IPS-NIHi11 (cell line): ENCODE measurements at places on chromosomes 5 and 9.

- no peak for DNase-seq
Observed at GRCh38 chr5:73387601-73388305, 60.8 kb downstream of the FOXD1 start.

DNA sequence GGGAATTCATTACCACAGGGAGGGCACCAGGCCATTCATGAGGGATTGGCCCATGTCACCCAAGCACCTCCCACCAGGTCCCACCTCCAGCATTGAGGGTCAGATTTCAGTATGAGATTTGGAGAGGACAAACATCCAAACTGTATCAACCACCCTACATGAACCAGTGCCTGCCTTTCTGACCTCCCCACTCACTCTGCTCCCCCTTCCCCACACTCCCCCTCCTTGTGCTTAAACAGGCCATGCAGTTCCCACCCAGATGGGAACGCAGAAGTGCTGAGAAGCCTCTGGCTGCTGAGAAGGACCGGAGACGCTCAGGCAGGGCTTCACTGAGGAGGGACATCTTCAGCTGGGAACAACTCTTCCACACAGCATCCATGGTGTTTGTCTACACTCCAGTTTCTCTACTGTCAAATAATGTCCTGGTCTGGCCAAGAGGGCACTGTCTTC, 30.0 kb upstream of the ADAMTS2 start:
- no peak for DNase-seq

DNA sequence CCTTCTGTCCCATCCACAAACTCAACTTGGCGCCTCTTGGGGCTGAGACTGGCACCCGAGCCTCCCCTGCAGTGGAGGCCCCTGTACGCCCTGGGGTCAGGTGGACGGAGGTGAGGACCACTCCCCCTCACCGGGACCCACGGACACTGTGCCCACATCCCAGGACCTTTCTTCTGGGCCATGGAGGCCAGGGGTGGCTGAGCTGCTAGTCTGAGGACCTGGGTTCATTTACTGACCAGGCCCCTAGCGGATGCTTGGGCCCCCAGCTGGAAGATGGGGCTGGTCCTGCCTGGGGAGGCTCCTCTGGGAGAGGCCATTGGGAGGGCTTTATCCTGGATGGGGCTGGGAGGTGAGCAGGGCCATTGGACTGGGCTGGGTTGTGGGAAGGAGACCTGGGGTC, 16.9 kb upstream of the SLC6A19 start:
- DNase-seq = no peak

DNA sequence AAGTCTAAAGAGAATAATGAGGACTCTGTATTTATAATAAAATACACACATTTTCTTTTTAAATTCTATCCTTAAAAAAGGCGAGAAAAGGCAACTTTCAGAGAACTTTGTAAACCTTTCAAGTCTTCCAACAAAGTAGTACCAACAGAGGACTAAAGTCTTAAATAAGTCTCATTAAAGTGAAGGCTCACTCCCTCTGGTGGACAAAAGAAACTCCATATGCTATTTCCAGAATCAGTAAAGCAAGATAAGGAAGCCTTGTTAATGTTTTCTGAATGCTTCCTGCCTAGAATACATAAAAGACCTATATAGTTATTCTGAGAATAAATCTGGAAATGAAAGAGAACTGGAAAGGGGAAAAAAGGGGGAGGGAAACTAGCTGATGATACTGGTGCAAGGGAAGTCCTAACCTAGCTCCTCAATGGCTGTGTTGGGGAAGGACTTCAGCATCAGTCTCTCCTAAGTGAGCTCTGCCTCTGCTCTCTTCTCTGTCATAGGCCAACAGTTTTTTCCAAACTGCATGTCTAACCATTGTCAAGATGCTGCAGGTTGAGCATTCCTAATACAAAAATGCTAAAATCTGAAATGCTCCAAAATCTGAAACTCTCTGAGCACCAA, 7.2 kb downstream of the HMGCS1 start:
- DNase-seq = no peak

- DNase-seq = no peak
Observed at GRCh38 chr5:58266402-58266801, 193.5 kb downstream of the PLK2 start.

DNA sequence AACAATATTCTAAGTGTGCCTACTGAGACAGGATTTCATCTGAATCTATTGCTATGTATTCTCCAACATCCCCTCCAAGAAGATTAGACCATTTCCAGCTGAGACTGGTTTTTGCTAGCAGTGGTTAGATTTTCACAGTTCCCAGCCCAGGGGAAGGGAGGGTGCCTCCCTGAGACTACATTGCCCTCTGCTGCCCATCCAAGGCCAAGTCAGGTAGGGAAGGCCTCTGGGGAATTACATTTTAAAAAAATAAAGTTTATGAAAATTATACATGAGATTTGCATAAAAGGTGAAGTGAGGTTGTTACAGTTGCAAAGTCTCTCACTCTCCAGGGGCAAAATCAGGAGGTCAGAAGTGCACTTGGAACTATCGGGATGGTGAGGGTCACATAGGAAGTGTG, 28.0 kb upstream of the SYK start:
- DNase-seq = peak; percentile 64

GRCh38 chr9:137149942-137150616, 11.1 kb downstream of the GRIN1 start:
- DNase-seq = peak; percentile 62

DNA sequence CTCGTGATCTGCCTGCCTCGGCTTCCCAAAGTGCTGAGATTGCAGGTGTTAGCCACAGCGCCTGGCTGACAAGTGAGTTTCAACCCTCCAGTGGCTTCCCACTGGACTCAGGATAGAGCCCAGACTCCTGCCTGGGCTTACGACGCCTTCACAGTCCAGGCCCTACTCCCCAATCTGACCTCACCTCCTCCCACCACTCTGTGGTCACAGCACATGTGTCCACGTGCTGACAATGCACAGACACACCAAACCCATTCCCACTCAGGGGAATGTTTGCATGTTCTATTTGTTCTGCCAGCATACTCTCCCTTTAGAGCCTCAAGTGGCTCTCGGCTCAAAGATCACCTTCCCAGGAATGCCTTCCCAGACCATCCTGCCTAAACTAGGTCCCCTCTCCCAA, 31.1 kb upstream of the TRIM14 start:
- no peak for DNase-seq

DNA sequence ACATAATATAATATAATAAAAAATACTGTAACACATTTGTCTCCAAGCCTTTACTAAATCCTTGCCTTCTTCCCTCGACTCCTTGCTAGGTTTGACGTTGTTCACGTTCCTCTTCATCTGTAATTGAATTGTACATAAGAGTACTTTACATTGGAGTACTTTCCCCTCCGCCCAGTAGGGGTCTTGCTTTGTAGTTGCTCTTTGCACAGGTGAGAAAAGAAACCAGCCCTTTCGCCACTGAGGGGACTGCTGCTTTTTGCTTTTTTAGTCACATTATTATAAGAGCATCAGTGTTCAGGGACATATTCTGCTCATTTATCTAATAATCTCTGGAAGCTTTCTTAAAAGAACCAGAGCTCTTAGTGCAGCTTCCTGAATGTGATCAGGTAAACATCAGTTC, 115.0 kb downstream of the CETN3 start:
- DNase-seq = no peak

- peak; percentile 45 for DNase-seq
Observed at GRCh38 chr9:15512889-15513288, 2.1 kb upstream of the PSIP1 start.
